Stimulated activated CD4-positive, alpha-beta T cell treated with anti-CD3 and anti-CD28 coated beads, Interleukin-15, amount 100 ng/mL, for 48 hours (primary cell): ENCODE measurements at places on chromosomes 2 and 18.
A peak's percentile ranks its signal among the peaks of the same experiment; 100 is the strongest.

GRCh38 chr2:201396595-201396994 lies 39.5 kb upstream of the FLACC1 start:
- no peak for DNase-seq

DNA sequence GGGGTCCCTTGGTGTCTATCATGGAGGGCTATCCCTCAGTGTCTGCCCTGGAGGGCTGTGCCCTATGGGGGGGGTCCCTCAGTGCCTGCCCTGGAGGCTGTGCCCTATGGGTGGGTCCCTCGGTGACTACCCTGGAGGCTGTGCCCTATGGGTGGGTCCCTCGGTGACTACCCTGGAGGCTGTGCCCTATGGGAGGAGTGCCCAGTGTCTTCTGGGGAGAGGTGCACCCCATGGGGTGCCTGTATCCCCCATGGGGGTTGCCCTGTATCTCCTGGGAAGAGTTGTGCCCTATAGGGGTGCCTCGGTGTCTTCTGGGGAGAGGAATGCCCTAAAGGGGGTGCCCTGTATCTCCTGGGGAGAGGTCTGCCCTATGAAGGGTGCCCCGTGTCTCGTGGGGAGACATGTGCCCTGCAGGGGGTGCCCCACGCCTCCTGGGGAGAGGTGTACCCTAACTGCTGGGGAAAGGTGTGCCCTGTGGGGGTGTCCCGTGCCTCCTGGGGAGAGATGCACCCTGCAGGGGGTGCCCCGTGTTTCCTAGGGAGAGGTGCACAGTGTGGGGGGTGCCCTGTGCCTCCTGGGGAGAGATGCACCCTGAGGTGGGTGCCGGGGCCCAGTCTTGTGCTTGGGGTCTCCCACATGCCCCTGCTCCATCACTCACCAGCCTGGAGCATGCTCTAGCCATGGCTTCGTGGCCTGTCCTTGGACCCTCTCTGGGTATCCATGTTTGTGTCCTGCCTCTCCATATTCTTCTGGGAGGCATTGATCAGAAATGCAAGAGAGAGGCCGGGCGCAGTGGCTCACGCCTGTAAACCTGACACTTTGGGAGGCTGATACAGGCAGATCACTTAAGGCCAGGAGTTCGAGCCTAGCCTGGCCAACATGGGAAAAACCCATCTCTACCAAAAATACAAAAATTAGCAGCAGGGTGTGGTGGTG lies 215.6 kb downstream of the HDAC4 start:
- DNase-seq = no peak

DNA sequence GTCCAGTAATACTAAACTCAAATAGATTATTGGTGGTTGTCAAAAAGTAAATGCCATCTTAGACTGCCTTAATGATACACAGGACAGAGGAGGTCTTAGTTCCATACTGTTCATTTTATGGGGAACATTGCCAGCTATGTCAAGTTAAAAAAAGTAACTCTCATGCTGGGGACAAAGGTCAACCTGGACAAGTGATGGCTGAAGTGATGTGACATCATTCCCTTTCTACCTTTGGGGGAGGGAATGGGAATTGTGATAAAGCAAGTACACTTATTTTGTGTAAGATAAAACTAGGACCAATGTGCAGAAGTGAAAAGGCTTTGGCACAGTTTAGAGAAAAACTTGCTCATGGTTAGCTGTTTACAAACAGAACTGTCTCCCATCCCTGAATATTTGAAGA lies 24.0 kb upstream of the SNORC start:
- DNase-seq = no peak

DNA sequence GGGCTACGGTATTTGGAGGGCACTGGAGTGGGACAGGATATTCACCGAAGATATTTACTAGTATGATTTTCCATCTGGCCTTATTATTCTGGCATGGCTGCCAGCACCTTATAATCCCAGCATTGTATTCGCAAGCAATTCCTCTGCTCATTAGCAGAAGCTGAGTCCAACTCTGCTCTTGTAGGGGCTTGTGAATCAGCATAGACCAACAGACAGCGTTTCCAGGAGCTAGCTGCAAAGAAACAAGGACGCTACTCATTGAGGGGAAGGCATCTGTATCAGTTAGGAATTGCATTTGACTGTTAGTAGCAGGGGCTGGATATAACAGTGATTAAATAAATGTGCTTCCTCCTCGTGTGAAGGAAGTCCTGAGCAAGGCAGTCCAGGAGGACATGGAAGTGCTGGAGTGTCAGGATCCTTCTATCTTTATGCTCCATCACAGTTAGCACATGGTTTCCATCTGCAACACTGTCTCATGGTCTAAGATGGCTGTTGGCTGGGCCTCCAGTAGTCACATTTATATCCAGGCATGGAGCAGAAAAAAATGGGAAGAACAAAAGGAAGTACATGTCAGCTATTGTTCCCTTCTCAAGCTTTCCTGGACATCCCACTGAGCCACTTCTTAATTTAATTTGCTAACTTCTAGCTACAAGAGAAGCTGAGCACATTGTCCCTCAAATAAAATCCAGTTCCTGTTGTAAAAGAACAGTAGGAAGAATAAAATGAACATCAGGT lies 214.1 kb downstream of the C1D start:
- DNase-seq = no peak

DNA sequence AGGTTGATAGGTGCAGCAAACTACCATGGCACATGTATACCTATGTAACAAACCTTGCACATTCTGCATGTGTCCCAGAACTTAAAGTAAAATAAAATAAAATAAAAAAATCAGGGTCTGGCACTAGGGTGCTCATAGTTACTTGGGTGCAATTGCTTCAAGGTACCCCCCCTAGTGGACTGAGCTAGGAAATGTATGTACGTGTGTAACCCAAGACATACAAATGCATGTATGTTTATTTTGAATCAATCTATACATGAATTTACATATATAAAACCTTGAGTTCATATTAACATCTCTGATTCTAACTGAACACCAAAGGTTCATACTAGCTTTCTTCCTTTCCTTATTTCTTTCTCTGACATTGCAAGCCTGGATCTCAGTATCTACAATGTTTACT lies 51.5 kb downstream of the USP37 start:
- no peak for DNase-seq

GRCh38 chr18:64882896-64883295 lies 734.0 kb upstream of the LINC00305 start:
- DNase-seq = no peak

- no peak for DNase-seq
These were observed 13.5 kb downstream of the ZFP36L2 start for GRCh38 chr2:43212931-43213330.

- peak; percentile 59 for DNase-seq
These were observed 100.5 kb downstream of the CDC42EP3 start for GRCh38 chr2:37570773-37571586.

DNA sequence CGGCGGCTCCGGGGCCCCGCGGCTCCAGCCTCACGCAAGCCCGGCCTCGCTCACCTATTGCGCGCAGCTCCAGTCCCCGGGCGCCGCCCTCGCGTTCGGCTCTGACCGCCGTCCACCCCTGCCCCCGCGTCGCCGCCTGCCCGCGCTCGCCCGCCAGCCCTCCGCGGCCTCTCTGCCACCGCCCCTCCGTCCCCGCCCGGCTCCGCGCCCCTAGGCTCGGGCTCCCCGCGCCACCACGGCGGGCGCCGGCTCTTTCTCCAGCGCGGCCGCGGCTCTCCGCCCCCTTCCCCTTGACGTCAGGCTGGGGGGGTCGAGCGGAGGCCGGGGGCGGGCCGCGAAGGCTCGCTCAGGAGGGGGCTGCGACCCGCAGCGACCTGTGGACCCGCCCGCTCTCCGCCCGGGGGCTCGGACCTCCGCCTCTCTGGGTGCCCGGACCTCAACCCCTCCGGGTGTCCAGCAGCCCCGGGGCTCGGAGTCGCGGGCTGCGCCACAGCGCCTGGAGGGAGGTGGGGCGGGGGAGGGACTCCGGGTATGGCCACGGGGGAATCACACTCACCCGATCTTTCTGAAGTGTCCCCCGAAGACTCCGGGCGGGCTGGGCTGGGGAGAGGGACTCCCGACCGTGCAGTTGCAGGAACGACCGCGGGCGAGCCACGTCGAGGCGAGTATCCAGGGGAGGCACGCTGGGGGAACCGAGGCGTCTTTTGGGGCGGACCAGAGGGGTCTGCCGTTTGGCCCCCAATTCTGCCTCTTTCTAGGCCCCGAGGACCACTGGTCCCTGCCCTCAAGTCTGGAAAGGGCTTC lies at the start of gene SEMA4C:
Gene SEMA4C, minus strand, starts transcription at position 259 of the 804 bp plus-strand sequence. CDS start 2,194 bp downstream, outside the sequence.
- no peak for DNase-seq

DNA sequence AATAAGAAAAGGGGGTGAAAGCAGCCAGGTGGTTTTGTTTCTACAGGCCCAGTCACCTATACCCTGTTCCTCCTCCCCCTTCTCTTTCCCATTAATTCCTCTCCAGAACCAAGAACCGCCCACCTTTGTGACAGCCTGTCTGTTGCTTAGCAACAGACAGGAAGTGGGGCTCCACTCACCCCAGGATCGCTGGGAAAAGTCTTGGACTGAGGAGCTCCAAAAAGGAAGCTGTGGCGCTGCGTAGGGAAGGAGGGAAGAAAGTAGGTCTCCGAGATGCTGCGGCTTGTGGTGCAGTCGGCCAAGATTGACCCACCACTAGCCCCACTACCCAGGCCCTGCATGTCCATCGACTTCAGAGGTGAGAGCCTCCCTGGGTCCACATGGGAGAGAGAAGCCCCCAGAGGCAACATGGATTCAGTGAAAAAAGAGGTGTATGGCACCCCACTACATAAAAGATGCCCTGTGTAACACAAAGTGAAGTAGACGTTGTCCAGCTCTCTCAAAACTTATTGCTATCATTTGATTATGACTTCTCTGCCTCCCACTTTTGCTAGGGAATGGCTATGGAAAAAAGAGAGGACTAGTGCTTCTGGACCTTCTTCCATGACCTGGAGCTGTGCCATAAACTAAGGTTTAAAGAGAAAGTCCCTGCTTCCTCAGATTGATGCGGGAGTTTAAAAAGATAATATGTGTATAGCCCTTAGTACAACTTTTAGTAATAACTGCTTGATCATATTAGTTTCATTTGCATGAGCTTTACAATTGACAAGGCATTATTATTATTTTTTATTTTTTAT lies at the start of gene FER1L5:
Gene FER1L5, plus strand, starts transcription at position 201 of the 797 bp plus-strand sequence. Its CDS starts 73 bp downstream, at position 274.
- DNase-seq = no peak

DNA sequence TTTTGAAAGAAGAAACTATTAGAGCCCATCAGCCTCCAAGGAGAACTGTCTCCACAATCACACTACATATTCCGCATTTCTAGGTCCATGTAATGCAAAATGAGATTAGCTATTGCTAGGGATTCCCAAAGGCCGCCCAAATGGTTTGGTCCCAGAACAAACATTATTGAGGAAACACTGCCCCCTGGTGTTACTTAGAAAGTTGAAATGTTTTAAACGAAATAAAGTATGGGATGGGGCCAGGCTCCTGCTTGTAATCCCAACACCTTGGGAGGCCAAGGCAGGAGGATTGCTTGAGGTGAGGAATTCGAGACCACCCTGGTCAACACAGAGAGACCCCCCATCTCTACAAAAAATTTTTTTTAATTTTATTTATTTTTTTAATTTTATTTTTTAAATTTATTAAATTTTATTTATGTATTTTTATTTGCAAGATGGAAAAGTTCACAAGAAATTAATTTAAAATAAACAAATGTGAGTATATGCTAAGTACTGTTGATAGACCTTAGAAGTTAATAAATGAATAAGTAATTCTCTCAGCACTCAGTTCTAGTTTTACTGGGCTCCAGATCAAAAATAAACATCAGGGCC lies 5.5 kb downstream of the NHEJ1 start:
- DNase-seq = no peak

DNA sequence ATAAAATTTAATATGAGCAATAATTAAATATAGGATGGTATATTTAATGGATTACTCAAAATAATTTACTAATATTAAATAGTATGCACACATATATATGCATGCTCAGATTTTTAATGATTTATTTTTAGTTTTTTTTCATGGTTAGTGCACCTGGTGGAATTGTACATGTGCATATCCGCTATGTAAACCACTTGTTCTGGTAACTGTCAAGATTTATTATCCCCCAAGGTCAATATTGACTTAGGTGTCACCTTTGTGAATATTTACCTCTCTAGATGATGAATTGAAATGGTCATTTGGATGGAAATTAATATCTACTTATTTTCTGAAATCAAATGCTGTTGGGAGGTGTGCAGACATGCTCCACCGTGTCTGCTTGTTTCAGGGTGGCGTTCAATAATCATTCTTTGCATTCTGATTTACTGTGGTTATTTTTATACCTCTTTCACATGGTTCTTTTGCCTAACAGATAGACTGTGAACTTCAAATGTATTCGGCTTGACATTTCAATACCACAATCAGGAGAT lies 14.7 kb downstream of the CNTNAP5 start:
- no peak for DNase-seq

DNA sequence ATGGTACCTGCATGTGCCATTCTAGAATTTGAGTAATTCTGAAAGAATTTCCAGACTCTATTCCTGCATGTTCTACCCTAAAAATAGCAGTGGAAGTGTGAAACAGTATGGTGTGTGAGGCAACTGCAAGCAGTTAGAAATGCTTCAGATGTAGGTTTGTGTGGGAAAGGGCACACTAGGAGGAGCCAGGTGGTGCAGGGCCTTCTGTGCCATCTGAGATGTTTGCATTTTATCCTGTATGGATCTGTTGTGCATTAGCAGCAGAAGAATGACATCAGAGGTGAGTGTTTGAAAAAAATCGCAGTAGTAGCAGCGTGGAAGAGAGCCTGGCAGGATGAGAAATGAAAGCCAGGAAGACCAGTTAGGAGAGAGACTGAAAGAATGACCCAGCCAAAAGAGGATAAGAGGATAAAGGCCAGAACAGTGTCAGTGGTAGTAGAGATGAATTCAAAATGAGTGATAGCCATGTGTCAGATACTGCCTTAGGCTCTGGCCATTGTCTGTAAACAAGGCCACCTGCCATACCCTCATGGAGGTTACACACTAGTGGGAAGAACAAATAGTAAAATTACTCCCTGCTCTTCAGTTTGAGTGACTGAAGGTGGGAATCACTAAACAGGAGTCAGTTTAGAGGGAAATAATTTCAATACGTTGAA lies 142.2 kb downstream of the PKP4 start:
- DNase-seq = no peak

GRCh38 chr2:119741868-119742267 lies 17.9 kb upstream of the PTPN4 start:
- DNase-seq = no peak

DNA sequence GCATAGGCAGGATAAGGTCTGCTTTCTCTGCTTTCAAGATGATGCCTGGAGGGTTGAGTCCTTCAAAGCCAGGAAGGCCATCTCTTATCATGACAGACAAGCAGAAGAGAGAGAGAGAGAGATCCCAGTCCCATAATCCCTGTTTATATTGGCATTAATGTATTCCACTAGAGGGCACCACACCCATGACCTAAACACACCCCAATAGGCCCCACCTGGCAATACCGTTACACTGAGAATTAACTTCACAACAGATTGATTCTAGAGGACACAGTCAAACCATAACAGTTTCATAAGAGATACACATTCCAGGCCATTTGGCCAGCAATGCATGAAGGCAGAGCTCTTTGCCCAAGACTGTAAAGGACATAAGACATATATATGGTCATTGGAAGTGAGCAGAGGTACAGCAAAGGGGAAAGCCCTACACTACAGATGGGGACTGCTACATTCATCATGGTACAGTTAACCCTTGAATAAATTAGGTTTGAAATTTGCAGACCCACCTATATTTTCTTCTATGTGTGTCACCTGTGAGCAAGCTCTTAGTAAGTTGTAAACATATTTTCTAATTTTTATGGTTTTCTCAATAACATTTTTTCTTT lies 1516.1 kb downstream of the RPIA start:
- no peak for DNase-seq
